Activated T-helper 1 cell treated with anti-CD3 and anti-CD28 coated beads, Interleukin-2, amount 50 U/mL, for 16 hours (primary cell): ENCODE measurements at places on chromosomes 3 and 15.

DNA sequence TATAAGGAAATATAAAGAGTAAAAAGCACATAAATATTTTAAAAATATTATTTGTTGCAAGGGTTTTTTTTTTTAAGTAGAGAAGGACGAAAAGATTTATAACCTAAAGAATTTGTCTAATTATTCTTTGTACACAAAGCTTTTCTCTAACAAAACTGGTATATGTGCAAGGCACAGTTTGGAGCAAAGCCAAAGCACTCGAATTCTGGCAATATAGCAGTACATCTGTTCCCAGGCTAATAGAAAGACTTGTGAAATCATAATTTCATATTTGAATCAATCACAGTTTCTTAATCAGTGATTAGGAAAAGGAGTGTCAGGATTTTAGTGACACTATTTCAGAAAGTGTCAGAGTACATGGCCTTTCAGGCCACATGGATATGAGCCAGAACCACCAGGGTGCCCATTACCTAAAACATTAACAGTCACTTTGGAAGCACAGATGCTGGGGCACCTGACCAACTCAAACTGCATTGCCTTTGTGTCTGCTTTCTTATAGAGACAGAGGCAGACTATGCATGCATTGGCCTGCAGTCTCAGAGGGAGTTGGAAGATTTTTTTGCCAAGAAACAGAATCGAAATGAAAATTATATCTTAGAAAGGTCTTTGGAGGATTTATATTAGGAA is 651.8 kb upstream of the SGO1 start:
- DNase-seq = no peak

GRCh38 chr3:176078906-176079305 is 1118.4 kb downstream of the TBL1XR1 start:
- no peak for DNase-seq

DNA sequence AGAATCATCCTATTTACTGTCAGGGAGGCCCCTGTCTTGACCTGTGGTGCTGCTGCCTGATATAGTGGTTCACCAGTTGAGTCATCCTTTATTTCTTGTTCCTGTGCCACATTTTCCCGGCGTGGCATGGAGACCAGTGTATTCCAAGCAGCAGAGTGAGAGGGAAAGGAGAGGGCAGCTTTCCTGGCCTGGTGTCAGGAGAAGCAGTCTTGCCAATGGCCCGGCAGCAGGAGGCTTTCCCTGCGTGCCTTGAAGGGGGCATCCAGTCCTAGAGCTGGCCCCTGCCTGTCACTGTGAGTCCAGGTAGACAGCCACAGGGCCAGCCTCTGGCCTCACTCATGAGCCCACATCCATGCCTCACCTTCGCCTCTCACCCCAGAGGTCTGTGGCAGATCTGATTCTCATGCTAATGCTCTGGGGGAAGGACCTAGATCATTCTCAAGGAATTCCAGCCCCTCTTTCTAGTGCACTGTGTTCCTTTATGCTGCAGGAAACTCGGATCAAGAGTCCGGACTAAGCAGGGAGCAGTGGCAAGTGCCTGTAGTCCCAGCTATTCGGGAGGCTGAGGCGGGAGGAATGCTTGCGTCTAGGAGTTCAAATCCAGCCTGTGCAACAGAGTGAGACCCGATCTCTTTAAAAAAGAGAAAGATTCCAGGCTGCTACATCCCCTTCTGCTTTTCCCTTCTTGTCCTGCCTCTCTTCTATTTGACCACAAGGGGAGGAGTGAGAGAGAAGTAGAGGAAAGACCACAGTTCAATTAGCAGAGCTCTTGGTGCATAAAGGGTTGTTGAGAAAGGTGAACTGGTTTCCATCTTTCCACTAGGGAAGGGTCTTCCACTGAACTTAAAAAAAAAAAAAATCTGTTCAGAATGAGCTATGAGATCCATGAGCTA is 66.8 kb upstream of the HACD2 start:
- no peak for DNase-seq

GRCh38 chr3:175798326-175798725 is 939.2 kb downstream of the NAALADL2 start:
- no peak for DNase-seq

- no peak for DNase-seq
Measured at GRCh38 chr3:133206921-133207320, 168.7 kb downstream of the TMEM108 start.

- DNase-seq = no peak
Measured at GRCh38 chr3:197435426-197435825, 120.3 kb downstream of the BDH1 start.

DNA sequence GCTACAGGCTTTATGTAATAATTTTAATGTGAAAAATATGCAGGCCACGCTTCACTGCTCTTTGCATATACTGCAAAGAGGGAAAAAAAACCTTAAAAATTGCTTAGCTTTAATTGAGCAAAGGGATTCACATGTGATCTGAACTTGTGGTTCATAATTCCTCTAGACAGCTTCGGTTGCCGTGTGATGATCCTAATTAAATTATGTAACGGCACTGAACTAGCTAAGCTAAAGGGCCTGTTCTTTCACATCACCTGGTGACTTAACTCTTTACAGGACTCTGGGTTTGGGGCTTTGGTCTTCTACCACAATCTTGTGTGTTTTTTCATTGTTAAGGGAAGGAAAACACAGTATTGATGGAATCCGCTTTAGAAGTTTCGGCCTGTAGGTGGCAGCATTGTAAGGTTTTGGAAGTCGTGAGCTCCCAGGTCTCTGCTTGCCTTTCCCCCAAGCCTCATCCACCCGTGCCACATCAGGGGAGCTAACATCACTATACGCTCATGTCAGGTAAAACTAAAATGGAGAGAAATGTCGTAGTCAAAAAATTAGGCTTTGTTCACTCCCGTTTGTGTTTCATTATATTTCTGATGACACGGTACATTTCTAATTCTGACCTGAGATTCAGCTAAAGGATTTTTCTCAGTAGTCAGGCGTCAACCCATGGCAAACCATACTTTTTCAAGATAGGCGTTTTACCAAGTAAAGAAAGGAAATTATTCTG is 205.6 kb upstream of the DPH6 start:
- no peak for DNase-seq

DNA sequence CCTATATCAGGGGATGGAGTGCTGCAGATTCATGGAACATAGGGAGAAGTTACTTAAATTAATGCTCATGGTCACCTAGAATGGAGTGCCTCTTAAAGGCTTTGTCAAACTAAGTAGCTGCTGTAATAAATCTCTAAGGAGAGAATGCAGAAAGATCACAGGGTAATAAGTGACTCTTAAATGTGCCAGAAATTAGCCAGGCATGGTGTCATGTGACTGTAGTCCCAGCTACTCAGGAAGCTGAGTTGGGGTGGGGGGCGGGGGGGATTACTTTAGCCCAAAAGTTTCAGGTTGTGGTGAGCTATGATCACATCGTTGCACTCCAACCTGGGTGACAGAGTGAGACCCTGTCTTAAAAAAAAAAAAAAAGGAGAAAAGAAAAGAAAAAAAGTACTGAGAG is 90.9 kb upstream of the ASB14 start:
- DNase-seq = no peak

- no peak for DNase-seq
Measured at GRCh38 chr3:68953816-68954444, 21.6 kb upstream of the TAFA4 start.

- no peak for DNase-seq
Measured at GRCh38 chr3:197718891-197719290, 17.8 kb downstream of the RUBCN start.

- DNase-seq = no peak
Measured at GRCh38 chr3:105688821-105689220, 180.0 kb downstream of the CBLB start.

- no peak for DNase-seq
Measured at GRCh38 chr15:50390554-50391264, 33.5 kb upstream of the USP8 start.

DNA sequence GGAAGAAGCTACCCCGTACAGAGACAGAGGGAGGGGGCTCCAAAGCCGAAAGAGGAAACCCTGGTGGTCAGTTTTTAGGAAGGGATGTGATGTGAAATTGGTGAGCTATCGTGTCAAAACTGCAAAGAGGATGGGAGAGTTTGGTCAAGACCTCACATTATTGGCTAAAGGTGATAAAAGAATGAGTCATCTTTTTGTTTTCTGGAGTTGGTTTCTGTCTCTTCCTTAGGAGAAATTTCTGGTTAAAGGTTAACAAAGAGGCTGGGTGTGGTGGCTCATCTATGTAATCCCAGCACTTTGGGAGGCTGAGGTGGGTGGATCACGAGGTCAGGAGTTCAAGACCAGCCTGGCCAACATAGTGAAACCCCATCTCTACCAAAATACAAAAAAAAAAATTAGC is 217.8 kb upstream of the CBLB start:
- DNase-seq = no peak

DNA sequence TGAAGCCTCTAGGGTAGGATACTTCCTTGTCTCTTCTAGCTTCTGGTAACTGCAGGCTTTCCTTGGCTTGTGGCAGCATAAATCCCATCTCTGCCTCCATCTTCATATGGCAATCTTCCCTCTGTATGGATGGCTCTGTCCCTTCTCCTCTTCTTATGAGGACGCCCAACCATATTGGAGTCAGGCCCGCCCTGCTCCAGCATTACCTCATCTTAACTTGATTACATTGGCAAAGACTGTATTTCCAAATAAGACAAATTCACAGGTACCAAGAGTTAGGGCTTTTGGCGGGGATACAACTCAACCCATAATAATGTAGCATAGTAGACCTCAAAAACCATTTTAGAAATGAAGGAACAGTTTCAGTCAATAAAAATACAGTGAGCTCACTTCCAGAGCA is 75.4 kb downstream of the BDH1 start:
- DNase-seq = no peak

GRCh38 chr3:99504258-99504657 is 134.1 kb upstream of the COL8A1 start:
- no peak for DNase-seq

DNA sequence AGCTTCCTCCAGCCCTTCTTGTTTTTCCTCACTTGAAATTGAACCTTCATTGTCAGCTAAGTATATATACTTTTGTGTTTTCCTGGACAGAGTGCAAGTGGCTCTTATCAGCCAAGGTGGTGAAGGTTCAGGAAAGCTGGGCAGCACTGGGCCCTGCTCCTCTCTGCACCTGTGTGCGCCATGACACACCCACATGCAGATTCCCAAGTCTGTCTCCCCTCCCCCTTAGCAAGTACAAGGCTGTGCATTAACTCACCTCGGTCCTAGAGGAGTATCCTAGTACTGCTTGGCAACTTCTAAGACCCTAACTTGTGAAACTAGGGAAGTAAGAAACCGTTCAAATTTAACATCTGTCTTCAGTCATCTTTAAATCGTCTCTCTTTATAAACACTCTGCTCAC is 85.8 kb downstream of the SLC49A4 start:
- DNase-seq = no peak

GRCh38 chr15:50304836-50305235 is 39.3 kb upstream of the HDC start:
- DNase-seq = no peak

GRCh38 chr3:182755308-182755707 is 38.0 kb upstream of the ATP11B start:
- no peak for DNase-seq

DNA sequence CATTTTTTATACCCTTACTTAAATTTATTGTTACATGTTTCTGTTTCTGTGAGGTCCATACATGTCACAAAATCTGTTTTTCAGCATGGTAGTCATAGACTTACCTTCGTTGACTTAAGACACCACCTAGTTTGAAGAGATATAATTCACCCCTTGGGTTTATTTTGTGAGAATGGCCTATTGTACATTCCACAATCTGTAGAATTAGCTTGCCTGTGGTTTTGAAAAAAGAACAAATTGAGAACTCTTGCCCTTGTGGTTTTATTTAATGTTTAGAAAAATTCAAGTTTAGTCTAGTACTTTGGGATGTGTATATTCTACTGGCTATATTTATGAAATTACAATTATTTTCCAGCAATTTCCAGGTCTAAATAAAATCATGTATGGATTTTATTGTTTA is 31.6 kb downstream of the FILIP1L start:
- DNase-seq = no peak

- no peak for DNase-seq
Measured at GRCh38 chr3:45858809-45859543, 17.1 kb upstream of the LZTFL1 start.

DNA sequence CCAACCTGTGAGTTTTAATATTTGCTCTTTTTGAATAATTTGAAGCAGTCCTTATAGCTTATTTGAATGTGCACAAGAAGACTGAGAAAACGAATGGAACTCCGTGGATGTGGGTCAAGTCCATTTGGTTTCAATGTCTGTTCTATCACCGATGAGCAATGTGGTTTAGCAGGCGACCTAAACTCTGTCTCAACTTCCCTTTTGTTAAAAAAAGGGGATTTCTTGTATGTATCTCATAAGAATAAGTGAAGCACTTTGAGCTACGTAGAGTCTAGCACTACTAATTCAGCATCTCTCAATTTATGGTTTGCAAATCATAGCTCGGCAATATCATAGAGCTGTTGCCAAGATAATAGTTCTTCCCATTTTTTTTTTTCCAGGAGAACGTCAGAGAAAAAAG is 4.6 kb upstream of the SKIL start:
- no peak for DNase-seq

GRCh38 chr15:55873024-55873720 is 120.2 kb downstream of the NEDD4 start:
- no peak for DNase-seq

- peak; percentile 45 for DNase-seq
Measured at GRCh38 chr3:31533169-31534064, 692 bp downstream of the STT3B start.

- DNase-seq = no peak
Measured at GRCh38 chr3:130470126-130470525, 46.9 kb upstream of the COL6A6 start.

DNA sequence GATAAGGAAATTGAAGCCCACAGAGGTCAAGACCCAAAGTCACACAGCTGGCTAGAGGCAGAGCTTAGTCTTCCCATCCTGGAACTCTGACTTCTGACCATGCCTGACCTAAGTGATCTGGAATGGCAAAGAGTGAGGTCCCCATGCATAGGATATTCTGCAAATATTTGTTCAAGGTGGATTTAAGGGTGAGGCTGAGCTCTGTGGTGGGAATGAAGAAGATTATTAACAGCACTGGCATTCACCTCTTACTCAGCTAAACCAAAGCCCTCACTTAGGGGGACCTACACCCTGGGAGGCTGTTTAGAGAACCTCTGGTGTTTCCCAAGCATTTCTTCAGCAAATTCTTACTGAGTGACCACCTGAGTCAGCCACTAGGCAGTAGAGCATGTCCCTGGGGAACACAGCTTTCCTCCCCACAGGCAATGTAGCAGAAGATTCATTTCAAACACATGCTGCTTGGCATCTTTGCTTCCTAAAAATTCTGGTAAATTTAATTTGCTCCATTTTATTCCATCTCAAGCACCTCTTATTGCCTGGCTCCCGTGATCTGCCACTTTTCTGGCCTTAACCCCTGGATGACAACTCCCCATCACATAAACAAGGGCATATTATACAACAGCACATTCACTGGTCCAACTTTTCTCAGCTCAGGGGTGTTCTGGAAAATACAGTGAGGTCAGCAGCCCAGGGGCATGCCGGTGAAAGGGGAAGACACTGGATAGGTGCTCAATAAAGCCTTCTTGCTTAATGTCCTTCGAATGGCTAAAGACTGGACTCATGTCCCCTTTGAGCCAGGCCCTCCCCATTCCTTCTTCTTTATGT is 176.0 kb downstream of the ABHD5 start:
- DNase-seq = no peak

- no peak for DNase-seq
Measured at GRCh38 chr3:128524374-128525299, 31.6 kb upstream of the GATA2 start.
